ENCODE measurements at places on chromosomes 4 and X. TPM values are rescaled to one million over a fixed set of nuclear protein-coding genes. Genes with fewer than 3 reads are reported as not detected.

The PAGE4 gene
- not detected for total RNA-seq

The CUL4B gene
- total RNA-seq = 39.1 TPM

The NAP1L2 gene
- 2.3 TPM for total RNA-seq

The ZXDA gene
- 4.8 TPM for total RNA-seq

The USP51 gene
- 0.98 TPM for total RNA-seq

The TRO gene
- 1.5 TPM for total RNA-seq
